Activated naive CD4-positive, alpha-beta T cell (primary cell): ENCODE measurements at places on chromosomes 2 and 18.

DNA sequence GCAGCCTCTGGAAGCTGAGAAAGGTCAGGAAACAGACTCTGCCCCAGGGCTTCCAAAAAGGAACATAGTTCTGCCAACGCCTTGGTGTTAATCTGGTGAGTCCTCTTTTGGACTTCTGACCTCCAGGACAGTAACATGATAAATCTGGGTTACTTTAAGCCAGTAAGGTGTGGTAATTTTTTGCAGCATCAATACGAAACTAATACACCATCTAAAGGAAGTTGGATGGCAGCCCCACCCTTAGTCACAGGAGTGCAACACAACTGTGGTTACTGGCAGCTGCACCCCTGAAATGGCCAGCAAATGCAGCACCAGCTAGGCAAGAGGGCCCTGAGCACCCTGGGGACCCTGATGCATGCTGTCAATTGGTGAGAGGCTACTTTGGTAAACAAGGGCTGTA is 25.8 kb downstream of the CREG2 start:
- DNase-seq, result no peak

- DNase-seq, result no peak
Observed at GRCh38 chr2:119028327-119029174, 86.6 kb downstream of the MARCO start.

DNA sequence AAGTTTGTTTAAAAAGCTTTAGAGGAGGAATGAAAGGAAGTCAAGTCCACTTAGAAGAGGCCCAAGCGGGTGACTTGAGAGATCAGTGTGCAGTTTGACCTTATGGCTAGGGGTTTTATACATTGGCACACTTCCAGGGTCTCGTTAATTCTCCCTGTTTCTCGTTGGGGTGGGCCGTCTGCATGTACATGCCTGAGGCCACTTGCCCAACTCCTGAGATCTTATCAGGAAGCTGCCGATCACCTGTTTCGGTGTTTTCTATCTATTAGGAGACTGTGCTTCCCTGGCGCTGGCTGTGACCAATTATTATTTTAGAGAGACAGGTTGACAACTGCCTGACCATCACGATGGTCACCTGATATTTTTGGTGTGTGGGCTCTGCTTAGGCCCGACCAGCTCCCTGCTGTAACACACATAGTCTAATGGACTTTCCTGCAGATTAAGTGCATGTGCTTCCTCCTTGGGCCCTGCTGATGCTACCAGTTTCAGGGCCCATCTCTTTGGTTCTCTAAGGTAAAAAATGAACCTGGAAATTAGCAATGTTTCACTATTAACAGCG is 31.0 kb upstream of the MSH6 start:
- no peak for DNase-seq

DNA sequence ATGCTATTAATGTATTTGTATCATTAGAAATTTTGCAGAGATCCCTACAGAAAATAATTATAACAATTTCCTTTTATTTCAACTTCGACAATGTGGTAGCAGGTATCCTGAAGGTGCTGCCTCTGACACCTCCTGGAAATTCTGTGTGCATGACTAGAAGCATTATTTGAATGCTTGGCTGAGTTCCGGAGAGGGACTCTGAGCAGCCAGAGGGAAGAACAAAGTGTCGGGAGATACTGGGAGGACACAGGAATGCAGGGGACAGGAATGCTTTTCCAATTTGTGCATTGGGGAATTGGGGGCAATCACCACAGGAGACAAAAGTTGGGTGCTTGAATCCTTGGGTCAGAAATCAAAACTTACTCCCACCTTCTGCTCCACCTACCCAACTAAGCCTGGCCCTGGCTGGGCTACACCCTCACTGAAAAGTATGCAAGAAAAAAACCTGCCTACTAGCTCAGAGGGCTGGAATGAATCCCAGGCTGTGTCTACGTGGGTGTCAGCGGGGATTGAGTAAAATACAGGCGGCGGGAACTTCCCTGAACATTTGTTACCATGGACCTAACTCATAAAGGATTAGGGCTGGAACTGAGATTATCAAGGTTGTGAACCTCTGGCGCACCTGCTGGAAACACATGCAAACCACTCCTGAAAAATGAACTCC is 299.3 kb downstream of the SOX11 start:
- no peak for DNase-seq

DNA sequence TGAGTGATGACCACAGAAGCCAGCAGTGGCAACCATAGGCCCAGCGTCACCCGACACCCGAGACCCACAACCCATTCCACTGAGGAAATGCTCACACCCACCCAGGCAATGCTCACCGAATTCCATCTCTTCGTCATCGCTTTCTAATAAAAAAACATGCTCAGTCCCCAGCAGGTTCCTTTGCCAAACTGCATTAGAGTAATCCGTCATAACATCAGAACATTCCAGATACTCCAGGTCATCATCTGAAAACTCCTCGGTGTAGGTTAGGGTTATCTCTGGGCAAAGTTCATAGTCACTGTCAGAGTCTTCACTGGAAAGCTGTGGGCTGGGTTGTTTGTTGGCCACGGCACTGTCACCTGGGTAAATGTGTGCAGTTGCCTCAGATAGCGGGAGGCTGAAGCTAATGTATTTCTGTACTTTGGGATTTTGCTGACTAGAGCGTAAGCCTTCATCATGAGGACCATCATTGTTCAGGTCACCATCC is 49.3 kb downstream of the ALPK2 start:
- DNase-seq, result no peak

GRCh38 chr2:216478151-216478550 is 20.5 kb upstream of the RPL37A start:
- DNase-seq, result no peak

- DNase-seq, result no peak
Observed at GRCh38 chr2:242056785-242057184, 187.3 kb downstream of the RTP5 start.

- DNase-seq, result no peak
Observed at GRCh38 chr18:74450626-74451025, 6.5 kb downstream of the DIPK1C start.

GRCh38 chr18:65754121-65754520 is 3.3 kb downstream of the CDH7 start:
- DNase-seq, result no peak

GRCh38 chr2:122681626-122682025 is 926.2 kb downstream of the TSN start:
- DNase-seq, result no peak

DNA sequence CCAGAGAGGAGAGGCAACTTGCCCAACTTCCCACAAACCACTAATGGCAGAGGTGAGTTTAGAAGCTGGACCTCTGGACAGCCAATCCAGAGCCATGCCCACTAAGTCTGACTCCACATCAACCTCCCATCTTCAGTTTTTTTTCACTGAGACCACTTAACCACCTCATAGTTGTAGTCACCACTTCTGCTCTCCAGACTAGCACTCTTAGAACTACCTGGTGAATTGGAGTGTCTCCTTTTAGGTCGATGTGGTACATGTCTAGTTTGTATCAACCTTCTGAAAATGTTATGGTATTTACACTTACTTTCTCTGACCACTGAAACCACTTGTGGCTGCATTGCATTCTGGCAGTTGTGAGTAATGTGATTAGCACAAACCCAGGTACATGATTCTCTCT is 743.6 kb upstream of the FANCL start:
- DNase-seq, result no peak

DNA sequence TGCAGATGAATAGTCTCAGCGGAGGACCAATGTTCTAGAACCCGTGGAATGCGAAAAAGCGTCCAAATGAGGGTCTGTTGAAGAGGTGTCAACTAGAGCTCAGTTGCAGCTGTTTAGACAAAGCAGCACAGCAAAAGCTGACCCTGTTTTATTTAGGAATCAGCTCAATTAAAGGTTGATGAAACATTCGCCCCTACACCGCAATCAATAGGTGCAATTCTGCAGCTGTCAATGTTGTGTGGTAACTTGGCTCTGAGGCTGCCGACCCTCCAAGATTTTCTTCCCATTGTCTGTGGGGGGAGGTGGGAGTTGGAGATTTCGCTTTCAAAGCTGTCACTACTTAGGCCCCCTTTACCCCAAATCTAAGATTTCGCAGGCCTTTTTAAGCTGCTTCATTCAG is 330.0 kb downstream of the ETAA1 start:
- DNase-seq, result no peak

- no peak for DNase-seq
Observed at GRCh38 chr2:217418544-217418943, 558.7 kb upstream of the TNP1 start.

DNA sequence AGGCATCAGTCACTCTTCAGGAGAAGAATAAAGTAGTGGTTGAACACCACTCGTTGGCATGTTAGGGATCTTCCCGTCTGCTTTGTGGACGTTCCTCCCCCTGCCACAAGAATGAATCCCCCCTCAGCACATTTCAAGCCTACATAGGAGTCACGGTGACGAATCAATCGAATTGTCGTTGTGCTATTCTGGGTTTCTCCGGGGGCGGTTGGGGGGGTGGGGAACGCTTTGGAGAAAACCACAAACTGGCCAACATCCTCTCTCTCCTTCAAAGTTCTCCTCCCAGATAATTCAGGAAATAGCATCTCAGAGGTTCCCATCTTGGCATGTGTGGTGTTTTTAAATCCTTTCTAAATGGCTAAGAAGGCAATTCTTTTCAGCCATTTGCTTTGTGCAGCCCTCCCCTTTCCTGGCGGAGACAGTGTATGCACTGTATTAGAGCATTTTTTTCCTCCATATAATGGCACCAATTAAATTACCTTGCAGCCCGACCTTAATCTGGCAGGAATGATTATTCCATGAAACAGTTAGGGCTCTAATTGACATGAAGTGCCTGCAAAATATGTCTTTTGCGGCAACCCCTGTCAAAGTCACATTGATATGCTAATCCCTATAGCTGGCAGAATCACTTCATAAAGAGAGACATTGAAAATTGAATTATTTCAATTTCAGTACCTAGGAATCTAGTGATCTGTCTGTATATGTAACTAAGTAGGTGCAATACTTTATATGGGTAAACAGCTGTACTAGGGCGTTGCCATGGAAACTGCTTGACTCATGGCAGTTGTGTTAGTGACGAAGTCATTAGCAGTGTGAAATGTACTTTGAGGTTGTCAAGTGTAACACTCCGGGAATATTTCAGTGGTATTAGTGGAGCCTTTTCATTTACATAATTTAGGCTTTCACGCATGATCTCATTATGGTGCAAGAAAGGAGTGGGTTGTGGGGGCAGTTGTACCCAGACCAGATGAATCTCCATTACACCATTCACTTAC is 323.4 kb upstream of the SLC14A2 start:
- no peak for DNase-seq

- DNase-seq, result no peak
Observed at GRCh38 chr2:45755585-45756335, 104.3 kb downstream of the PRKCE start.

DNA sequence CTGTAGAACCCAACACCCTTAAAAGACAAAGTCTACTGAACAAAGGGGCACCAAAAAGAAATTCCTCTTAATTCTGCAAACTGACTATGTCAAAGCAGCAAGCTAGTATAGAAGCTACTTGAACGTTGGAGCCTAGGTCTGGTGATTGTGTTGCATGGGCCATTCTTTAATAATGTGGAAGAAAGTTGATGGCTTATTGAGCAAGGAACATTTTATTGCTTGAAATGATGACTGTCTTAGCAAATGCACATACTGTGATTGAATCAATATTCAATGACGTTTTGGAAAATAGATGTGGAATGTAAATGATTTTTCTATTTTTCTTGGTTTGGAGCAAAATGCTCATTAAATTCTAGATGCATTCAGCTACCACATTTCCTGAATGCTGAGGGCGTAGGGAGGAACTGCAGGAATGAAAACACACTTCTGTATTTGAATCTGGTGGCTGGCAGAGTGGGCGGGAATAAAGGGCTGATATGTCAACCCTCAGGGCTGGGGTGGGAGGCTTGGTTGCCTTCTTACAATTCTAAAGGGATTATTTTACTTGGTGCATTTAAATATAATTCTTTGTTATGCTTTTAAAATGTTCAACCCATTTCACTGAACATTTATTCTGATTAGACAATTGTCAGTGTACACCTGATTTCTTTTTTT is 26.5 kb downstream of the MYO3B start:
- DNase-seq, result no peak

DNA sequence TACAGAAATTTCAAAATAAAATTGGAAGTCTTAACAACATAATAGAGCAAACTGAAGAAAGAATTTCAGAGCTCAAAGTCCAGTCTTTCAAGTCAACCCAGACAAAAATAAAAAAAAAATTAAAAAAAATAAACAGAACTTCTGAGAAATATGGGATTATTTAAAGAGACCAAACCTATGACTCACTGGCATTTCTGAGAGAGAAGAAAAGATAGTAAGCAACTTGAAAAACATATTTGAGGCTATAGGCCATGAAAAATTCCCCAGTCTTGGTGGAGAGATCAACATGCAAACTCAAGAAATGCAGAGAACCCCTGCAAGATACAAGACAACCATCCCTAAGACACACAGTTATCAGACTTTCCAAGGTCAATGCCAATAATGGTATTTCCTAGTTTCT is 167.4 kb downstream of the RNF144A start:
- no peak for DNase-seq

DNA sequence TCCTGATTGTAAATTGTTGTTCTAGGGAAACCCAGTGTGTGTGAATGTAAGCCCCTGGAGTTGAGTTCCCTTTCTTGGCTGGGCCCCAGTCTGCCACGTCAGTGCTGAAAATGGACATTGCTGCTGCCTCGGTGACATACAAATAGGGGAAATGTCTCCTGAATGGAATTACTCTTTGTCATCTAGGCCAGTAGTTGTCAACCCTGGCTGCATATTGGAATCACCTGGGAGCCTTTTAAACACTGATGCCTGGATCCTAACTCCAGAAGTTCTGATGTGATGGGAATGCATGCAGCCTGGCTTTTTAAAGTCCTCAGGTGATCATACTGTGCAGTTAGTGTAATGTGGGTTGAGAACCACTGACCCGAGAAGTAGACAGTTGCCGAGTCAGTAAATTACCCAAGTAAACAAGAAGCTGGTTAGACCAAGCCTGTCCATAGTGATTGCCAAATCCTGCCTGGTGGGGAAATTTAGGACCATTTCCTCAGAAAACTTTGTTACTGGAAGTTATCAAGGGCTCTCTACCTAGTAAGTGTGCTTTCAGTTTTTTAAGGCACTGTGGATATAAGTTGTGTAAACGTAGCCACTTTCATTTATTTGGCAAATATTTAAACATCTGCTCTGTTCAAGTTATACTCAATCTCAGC is 27.6 kb upstream of the IL1R1 start:
- DNase-seq, result no peak

- DNase-seq, result no peak
Observed at GRCh38 chr2:20677301-20678085, 10.5 kb downstream of the GDF7 start.

GRCh38 chr2:101698844-101699754 is 1.6 kb downstream of the MAP4K4 start:
- DNase-seq, result no peak
